ENCODE measurements at places on chromosomes 1 and 21. TPM values are rescaled to one million over a fixed set of nuclear protein-coding genes. Genes with fewer than 3 reads are reported as not detected.

GRCh38 chr1:62280150-62280549 lies 39.1 kb downstream of the KANK4 start:
- DNase-seq, result no peak

DNA sequence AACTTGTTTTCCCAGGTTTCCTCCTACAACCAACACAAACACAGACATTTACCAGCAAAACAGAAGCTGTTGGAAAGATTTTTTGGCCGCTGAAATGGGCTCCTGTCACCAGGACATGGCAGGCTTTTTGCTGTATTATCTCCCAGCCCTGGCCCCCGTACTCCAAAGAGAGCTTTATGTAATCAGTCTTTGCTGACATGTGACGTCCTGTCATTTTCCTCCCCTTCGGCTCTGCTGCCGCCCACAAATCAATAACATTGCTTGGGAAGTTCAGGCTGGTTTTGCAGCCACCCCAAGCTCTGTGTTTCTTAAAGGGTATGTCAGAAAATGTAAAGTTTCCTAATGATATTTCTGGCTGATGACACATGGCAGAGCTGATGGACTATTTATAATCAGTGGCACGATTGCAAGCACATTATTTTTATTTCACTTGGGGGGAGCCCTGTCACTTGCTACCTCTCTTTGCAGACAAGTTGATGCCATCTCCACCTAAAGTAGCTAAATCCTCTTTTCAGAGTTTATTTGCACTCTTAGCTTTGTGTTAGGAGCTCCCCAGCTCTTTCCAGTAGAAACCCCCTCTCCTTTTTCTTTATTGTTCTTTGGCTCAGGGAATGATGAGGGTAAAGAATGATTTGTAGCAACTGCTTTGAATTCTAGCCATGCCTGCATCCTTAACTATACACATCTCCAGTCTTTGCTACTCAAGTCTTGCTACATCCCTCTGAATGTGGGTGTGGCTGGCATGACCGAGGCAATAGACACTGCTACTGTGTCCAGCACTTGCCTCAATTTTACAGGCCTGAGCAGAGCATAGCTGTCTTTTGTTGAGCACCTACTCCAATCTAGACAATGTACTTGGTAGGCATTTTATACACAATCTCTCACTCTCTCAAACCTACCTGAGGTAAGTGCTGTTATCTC lies 67.3 kb downstream of the ELAVL4 start:
- no peak for DNase-seq

USH2A gene
- under 0.01 TPM for total RNA-seq

AMY1A gene
- total RNA-seq, result not detected

NOTCH2NLA gene
- 59.4 TPM for total RNA-seq
